ENCODE measurements at places on chromosomes 5 and 9.

DNA sequence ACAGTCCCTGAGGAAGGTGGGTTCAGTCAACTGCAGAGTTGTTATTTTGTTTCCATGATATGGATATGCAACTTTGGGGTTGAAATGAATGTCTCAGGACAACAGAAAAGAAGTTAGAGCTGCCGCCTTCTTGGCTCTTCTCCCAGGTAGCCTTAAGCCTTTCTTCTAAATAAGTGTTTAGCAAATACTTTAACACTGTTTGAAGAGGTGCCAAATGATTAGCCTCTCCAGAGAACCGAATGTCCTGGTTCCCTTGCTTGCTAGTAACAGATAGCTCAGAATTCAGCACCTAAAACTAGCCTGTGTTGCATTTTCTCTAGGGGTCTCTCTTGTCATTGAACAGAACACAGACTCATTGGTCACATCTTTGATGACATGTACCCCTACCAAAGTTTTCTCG, 127.7 kb upstream of the PIK3R1 start:
- DNase-seq, result no peak

DNA sequence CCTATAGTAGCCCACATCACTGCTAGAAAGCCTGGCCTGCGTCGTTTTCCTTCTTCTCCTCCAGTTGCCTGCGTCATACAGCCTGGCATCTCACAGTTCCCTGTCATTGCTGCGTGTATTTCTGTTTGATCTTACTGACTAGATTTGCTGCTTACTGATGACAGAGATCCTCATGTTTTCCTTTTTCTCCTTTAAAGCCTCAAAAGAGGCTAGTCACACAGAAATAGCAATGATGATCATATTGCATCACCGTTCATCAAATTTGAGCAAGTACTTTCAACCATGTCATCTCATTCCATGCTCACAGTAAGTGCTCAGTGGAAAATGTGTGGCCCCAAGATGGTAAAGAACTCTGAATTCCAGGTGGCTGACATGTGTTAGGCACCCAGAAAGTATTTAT, 76.8 kb downstream of the MVB12B start:
- DNase-seq, result no peak

DNA sequence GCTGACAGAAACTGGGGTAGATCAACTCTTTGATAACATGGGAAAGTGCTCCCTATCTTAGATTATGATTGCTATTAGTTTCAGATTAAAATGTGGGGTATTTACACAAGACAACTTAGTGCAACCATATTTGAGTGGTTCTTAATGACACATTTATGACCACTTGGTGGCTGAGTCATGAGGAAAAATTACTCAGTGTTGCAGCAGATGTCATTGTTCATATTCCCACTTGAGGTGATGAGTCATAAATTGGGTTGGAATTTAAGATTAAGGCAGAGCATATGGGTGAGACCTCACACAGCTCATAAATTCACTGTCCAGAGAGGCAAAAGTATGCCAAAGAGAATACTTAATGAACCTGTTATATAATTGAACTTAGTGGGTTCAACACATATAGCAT, 408.3 kb downstream of the DMRT2 start:
- no peak for DNase-seq

GRCh38 chr9:83109296-83109695, 46.4 kb upstream of the RASEF start:
- DNase-seq, result no peak

- no peak for DNase-seq
Observed at GRCh38 chr5:77177576-77177975, 32.9 kb upstream of the PDE8B start.

All from T-helper 17 cell (primary cell).